ENCODE measurements at places on chromosomes 3 and 15.

- DNase-seq: no peak
Observed at GRCh38 chr3:176415661-176416295, 781.5 kb downstream of the TBL1XR1 start.

- no peak for DNase-seq
Observed at GRCh38 chr3:99212969-99213368, 311.5 kb upstream of the DCBLD2 start.

DNA sequence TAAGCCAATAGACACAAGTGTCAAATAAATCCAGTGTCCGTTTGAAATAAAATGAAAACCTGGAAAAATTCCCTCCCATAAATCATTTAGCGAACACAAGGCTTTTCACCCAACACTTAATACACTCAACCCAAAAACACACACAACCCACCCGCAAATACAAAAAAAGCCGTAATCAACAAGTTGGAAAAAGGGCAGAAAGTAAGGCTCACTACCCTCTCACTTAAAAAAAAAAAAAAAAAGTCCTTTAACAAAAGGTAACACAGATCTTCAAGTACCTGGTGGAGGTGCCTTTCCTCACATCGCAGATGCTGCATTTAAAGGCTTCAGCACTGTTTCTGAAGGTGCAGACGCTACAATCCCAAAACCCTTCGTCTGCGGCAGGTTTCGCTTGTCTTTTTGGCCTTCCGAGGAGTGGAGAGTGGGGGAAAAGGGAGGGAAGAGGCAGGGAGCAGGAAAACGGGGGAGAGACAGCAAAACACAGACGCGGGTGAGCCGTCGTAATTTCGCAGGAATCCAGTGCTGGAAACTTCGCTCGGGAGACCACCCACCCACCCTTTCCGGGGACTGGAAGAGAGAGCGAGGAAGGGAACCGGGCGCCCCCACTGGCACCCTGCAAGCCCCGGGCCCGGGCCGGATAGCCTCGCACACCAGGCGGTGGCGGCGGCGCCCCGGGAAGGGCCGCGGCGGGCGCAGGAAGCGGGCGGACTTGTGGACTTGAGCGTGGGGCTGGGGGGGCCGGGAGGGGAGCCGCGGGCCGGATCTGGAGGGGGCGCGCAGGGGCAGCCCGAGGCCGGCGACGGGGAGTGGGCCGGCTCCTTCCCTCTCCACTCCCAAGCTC, 401.8 kb downstream of the SHQ1 start:
- DNase-seq: no peak

GRCh38 chr3:157543501-157544035, 40.4 kb upstream of the VEPH1 start:
- no peak for DNase-seq

GRCh38 chr15:101675796-101676582, 23.8 kb upstream of the TM2D3 start:
- no peak for DNase-seq

DNA sequence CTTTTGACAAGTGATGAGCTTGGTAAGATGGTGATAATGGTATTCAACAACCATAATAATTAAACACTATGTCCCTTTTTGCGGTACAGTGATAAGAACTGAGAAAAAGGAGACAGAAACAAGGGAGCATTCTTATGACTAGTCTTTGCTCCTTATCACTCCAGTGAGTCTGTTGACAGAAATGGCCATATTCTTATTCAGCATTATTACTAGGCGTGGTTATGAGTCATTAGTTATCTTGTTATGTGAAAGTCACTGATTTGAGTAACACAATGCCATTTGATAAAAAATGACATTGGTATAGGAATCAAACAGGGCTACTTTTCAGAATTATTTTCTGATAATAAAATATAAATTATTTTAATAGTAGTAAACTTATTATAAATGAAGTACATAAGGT, 193.5 kb downstream of the C3orf38 start:
- DNase-seq: no peak

DNA sequence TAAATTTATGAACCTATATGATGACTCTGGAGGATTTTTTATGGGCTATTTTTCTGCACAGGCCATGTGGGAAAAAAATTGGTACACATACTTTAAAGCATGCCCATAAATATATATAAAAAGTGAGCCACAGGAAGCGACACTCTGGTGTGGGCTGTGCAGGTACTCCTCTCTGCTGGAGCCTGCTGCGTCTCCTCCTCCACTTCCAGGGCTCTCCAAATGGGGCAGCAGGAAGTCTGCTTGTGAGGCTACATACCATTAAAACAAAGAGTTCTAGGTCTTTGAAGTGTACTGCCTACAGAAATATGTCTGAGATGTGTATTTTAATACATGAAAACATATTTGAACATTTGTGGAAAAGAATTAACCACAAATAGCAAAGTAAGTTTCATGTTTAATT, 135.1 kb downstream of the CTNNB1 start:
- no peak for DNase-seq

DNA sequence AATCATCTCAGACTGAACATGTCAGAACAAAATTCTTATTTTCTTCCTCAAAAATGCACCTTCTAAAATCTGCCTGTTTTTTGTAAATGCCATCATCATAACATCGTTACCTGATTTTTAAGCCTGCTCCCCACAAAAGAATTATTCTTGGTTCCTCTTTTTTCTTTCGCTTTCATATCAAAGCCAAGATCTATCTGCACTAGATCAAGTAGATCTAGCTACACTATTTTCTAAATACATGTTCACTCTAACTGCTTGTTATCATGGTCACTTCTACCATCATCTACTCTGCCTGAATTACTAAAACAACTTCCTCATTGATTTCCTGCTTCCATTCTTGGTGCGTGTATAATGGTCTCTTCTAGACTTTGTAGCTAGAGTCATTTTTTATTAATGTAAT, 217.7 kb downstream of the ARPP21 start:
- DNase-seq: no peak

DNA sequence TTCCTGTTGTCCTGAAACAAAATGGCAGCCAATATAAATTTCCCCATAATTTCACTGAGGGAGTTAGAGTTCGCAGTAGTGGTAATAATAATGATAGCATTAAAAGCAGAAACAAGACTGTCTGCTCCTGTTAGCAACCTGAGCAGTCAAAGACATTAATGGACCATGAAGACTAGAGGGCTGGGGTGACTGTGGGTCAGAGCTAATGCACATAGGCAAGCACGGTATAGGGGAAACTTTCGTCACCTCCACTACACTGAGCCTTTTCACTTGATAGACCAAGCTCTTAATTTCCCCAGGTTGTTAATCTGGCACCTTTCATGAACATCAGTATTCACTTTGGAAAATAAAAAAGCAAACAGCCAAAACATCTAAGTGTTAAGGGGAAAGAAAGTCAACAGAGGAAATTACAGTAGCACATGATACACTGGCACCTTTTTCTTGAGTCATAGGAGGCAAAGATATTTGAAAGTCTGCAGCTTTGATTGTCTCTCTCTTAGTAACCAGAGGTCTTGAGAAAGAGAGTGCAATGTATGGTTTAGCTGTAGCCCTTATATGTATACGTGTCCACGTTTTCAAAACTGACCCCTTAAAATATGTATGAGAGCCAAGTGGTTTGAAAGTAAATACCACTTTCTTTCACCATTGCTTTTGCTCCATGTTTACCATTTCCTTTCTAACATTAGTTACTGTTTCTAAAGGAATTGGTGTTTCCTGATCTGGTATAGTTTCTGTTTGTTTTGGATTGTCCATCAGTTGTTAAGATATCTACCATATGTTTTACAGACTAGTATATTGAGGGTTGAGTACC, 104.8 kb downstream of the FILIP1L start:
- DNase-seq: no peak

GRCh38 chr15:70343961-70344621, 246.4 kb upstream of the TLE3 start:
- no peak for DNase-seq

- no peak for DNase-seq
Observed at GRCh38 chr3:39148435-39149058, 4.8 kb downstream of the CSRNP1 start.

- no peak for DNase-seq
Observed at GRCh38 chr3:14550651-14551611, 10.8 kb upstream of the GRIP2 start.

- no peak for DNase-seq
Observed at GRCh38 chr3:21835264-21835663, 84.3 kb upstream of the ZNF385D start.

DNA sequence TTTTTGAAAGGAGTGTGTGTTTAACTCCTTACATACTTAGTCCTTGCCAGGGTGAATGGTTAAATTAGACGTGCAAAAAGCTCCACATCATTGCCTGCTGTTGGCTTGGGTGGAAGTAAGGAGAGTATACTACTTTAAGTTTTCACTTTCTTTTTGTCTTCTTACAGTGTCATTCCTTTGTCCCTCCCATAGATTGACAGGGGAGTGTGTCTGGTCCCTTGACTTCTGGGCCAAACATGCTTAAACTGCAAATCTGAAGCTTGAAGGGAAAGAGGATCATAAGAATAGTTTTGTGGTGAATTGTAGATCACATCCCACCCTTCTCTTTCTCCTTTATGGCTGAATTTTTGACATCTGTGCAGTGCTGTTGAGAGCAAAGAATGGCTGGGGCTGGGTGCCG, 355.8 kb upstream of the C2CD4B start:
- DNase-seq: no peak

DNA sequence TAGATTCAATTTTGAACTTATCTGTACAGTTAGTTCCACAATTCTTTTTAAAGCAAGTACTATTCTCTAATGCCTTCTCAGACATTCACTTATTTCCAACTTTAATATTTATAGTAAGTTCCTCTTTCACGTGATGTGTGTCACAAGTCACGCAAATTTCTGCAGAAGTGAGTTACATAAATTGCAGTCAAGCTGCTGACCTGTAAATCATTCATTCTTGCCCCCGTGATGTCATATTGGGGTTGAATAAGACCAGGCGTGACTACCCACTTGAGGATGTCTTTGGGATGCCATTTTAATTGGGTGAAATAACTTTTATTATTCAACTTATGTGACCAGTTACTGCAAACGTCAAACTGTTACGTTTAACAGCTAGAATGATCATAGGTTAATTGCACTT, 15.1 kb downstream of the PPARG start:
- no peak for DNase-seq

DNA sequence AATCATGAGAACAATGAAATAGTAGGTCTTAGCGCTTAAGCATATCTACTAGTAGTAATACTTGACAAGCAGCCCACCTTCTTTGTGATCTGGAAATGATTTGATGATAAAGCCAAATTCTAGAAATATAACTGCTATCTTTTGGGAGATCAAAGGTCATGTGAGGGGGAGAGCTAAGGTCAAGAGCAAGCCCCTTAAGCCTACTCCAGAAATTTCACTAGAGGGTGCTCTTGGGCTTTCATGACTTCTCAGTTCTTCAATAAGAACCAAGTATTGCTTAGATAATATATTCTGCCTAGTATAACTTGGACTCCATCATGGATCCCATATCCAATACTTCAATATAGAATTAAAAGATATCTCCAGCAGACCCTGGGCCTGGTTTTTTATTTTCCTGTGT, 319.6 kb downstream of the ZBTB20 start:
- no peak for DNase-seq

- DNase-seq: no peak
Observed at GRCh38 chr3:67296039-67296892, 298.2 kb downstream of the KBTBD8 start.

GRCh38 chr3:14810070-14810791, 8.5 kb upstream of the FGD5 start:
- DNase-seq: no peak

- DNase-seq: no peak
Observed at GRCh38 chr15:30904812-30905211, 1.1 kb downstream of the FAN1 start.

- no peak for DNase-seq
Observed at GRCh38 chr3:190040145-190040544, 80.6 kb downstream of the P3H2 start.

- no peak for DNase-seq
Observed at GRCh38 chr3:2523281-2523836, 424.7 kb downstream of the CNTN4 start.

DNA sequence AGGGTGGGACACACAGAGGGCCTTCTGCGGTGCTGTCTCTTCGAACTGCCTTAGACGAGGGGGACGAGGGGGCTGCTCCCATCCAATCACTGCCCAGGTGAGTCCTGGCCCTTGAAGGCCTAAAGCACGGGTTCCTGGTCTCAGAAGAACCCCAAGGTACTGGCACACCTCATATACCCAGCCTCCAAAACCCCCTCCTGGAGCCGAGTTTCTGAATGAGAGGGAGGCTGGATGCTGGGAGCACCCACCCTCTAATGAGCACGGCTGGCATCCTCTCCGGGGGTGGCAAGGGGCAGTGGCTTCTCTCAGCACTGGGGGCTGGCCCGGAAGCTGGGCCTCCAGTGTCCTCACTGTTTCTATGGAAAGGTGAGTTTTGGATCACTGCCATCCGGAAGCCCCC, 165.6 kb downstream of the LRRK1 start:
- no peak for DNase-seq

DNA sequence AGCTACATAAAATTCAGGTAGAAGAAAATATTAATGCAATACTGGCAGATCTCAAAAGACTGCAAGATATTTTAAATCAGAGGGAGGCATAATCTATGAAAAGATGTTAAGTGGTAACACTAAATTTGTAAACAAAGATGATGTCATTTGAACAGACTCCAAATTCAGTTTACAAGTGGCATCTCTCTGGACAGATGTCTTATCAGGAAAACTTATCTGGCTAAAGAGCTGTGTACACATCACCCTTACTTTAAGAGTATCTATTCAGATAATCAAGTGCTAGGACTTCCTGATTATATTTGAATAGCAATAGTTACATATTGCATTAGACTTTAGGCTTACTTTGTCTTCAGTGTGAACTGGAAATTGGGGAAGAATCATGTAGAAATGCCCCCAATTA, 231.5 kb downstream of the WDR72 start:
- no peak for DNase-seq

GRCh38 chr3:31974471-31974870, 6.6 kb downstream of the OSBPL10 start:
- DNase-seq: no peak

DNA sequence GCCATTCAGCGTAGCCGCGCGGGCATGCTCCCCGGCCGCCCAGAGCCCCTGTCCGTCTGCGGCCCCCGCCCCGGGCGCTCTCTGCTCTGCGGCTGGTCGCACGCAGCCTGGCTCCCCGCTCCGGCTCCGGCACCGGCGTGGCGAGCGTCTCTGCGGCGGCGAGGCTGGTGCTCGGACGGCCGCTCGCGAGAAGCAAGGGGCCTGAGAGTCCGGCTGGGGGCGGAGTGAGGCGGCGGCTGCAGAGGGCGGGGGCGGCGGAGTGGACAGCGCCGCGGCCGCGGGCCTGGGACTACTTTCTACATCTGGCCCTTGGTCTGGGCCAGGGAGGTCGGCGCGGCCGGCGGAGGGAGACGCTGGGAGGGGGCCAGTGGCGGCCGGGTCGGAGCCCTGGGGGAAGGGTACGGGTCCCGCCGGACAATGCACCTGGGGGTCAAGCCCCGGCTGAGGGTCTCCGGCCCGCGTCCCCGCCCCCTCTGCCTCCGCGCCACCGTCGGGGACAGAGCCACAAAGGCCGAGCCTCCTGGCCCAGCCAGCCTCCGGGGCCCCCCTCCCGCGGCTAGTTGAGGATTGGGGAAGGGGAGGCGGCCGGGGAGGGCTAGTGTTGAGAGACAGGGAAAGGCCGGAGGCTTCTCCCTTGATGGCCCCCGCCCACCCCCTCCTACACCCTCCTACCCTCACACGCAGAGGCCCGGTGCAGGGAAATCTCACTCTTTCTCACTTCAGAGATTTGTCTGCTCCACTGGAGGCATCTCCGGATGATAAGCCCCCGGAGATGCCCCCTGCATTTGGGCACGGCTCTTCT, at the start of gene PRTG:
PRTG (minus strand) TSS at position 226 of the 802 bp plus-strand sequence; CDS start at position 5, 221 bp downstream.
- DNase-seq: no peak

Measured in activated naive CD4-positive, alpha-beta T cell treated with anti-CD3 and anti-CD28 coated beads, Interleukin-2, amount 10 ng/mL, durations not matched to agents 7 days and 5 days (primary cell).